ENCODE measurements at places on chromosomes 6 and 20.

GRCh38 chr6:15522026-15522425 is 140.8 kb downstream of the DTNBP1 start:
- no peak for DNase-seq

DNA sequence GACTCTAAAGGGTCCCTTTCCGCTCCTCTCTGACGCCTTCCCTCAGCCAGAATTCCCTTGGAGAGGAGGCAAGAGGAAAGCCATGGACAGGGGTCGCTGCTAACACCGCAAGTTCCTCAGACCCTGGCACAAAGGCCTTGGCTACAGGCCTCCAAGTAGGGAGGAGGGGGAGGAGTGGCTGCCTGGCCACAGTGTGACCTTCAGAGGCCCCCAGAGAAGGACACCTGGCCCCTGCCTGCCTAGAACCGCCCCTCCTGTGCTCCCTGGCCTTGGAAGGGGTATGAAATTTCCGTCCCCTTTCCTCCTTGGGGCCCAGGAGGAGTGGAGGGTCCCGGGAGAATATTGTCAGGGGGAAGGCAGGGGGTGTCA is 2.7 kb downstream of the VEGFA start:
- DNase-seq: peak; percentile 10

DNA sequence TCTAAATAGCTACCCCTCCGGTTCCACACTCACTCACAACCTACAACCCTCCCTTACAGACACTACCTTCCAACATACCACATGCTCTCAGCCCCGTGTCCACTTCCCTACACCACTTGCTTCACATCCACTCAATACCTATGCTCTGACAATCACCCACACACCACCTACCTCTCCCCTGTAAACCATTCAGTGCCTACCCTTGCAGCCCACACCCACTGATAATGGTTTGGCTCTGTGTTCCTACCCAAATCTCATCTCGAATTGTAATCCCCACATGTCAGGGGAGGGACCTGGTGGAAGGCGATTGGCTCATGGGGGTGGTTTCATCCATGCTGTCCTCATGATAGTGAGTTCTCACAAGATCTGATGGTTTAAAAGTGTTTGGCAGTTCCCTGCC is 9.8 kb upstream of the ZNF343 start:
- no peak for DNase-seq

DNA sequence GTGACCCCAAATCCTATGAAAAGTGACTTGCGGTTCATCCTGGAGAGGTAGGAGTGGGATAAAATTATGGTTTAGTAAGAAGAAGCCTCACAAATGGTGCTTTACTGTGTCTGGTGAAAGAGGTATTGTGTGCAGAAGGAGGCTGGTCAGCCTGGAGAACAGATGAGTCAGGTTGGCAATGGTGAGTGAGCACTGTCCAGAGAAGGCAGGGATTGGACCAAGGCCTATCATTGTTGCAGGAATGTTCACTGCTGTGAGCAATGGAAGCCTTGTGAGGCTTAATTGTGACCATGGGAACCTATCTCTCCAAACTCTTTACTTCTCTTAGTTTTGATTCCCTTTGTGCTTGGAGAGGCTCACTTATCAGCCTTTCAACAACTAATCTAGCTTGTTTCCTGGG is 89.0 kb upstream of the KCNK16 start:
- DNase-seq: peak; percentile 38

DNA sequence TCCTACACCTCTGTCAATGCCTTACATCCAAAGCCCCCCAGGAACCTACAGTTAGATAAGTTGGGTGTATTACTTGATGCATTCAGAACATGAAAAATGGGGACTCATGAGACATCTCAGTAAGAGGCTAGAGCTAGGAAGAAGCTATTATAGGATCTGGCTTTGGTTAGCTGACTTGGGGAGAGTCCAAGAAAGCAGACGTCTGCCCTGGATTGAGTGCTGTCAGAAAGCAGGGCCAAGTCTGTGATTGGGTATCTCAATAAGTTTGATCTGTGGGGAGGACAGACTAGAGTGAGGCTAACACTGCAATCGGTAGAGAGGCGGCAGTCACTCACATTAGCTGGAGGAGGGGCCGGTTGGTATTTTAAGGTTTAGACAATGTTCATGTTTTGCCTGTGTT is 79.4 kb upstream of the LRFN2 start:
- no peak for DNase-seq

GRCh38 chr6:161254464-161255253 is 19.2 kb downstream of the AGPAT4 start:
- no peak for DNase-seq

DNA sequence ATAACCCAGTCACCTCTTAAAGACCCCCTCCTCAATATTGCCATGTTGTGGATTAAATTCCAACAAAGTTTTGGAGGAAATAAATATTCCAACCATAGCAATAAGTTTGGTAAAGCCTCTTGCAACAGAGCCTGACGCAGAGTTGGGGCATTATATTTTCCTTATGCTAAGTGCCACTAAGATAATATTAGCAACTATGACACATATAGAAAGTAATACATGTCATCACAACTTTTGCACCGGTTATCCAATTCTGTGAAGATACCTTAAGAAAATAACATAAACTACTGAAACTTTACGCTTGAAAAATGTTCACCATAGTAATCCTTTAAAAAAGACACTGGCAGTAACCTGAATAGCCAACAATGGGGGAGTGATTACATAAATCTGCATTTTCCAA is 52.2 kb upstream of the TRERF1 start:
- DNase-seq: no peak

- DNase-seq: no peak
Observed at GRCh38 chr6:52610011-52610410, 33.2 kb upstream of the TRAM2 start.

GRCh38 chr6:156337801-156338200 is 439.4 kb upstream of the ARID1B start:
- DNase-seq: no peak

DNA sequence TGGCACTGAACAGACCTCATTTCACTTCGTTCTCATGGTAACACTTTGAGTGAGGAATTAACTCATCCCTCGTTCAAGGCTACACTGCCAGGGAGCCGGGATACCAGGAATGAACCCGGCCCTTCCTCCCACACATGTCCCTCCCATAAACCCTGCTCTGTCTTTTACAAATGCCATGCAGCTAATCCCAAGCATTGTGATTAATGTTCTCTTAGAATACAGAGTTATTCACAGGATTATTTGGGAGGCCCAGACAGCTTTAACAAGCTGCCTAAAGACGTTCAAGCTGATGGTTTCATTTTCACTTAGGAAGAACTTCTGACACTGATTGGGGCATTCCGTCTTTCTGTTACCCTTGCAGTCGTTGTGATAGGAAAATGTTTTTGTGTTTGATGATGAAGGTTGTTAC is 42.5 kb upstream of the CD83 start:
- DNase-seq: no peak

GRCh38 chr20:535958-536357 is 7.6 kb downstream of the CSNK2A1 start:
- DNase-seq: no peak

DNA sequence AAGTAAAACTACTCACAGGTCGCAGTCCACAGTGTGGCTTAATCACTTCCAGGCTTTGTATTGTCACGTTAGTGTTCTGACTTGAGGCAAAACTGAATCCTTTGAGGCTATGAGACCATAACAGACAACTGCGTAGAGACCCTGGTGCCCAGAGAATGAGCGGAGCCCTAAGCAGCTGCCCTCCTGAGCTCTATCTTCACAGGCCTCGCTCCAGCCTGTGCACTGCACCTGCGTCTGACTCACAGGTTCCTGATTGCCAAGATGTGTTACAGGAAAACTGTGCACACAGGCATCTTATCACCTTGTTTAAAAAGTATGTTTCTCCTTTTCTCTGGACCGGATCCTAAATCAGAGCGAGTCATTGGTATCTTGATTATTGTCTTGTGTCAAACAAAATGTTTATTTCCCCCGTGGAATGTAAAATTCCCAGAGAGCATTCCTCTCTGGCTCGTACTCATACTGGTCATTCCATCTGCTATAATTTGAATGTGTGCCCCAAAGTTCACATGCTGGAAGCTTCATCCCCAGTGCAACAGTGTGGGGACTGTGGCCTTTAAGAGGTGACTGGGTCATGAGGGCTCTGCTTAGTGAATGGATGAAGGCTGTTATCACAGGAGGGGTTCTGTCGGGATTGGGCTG is 25.7 kb downstream of the PRR18 start:
- no peak for DNase-seq

- DNase-seq: no peak
Observed at GRCh38 chr6:41252401-41253169, 24.4 kb downstream of the TREML4 start.

DNA sequence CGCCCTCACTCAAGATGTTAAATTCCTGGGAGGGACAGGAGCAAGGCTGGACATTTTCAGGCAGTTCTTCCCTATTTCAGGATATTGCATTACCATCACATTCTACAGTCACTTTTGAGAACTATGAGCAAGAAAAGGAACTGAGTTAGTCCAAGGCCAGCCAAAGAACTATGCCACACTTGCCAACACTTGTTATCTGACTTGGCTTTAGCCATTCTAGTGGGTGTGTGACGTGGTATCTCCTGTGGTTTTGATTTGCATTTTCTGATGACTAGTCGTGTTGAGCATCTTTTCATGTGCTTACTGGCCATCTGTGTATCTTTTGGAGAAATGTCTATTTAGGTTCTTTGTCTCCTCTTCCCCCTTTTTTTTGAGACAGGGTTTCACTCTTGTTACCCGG is 12.0 kb downstream of the XRN2 start:
- DNase-seq: peak; percentile 14

GRCh38 chr6:161922631-161923119 is 648.8 kb upstream of the AGPAT4 start:
- DNase-seq: peak; percentile 1

DNA sequence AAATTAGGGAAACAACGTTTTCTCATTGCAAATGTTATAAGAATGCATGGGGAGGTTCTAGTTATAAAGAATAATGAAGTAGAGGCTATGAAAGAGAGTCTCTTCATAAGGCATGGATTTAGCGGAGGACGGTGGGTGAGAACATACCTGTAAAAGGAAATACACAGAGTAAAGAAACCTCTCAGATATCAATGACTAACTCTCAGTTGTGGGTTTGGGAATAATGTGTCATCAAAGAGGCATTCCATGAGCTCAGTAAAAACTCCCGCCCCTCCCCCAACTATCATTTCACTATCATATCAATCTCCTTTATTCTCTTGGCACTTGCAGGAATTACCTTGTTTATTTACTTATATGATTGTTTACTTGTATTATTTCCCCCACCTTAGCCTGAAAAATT is 695.4 kb downstream of the PTPRT start:
- DNase-seq: no peak

DNA sequence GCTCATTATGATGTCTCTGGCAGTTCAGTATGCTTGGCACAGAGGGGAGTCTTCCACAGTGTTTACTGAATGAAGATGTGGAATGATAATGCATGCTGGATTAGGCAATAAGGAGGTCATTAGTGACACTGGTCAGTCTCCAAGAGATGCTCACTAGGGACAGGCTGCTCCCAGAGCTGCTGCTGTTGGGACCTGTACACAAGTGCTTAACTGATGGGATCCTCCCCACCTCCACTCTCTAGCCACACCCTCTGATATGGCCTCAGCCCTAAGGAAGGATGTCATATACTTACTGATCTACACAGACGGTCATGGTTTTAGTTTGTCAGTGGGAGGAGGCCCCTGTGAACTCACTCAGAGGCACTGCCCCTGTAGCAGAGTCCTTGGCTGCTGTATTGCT is 73.4 kb downstream of the MYB start:
- DNase-seq: no peak

GRCh38 chr20:59004493-59004762 is 2.6 kb downstream of the CTSZ start:
- no peak for DNase-seq

- no peak for DNase-seq
Observed at GRCh38 chr6:166969390-166970002, 13.1 kb upstream of the RNASET2 start.

DNA sequence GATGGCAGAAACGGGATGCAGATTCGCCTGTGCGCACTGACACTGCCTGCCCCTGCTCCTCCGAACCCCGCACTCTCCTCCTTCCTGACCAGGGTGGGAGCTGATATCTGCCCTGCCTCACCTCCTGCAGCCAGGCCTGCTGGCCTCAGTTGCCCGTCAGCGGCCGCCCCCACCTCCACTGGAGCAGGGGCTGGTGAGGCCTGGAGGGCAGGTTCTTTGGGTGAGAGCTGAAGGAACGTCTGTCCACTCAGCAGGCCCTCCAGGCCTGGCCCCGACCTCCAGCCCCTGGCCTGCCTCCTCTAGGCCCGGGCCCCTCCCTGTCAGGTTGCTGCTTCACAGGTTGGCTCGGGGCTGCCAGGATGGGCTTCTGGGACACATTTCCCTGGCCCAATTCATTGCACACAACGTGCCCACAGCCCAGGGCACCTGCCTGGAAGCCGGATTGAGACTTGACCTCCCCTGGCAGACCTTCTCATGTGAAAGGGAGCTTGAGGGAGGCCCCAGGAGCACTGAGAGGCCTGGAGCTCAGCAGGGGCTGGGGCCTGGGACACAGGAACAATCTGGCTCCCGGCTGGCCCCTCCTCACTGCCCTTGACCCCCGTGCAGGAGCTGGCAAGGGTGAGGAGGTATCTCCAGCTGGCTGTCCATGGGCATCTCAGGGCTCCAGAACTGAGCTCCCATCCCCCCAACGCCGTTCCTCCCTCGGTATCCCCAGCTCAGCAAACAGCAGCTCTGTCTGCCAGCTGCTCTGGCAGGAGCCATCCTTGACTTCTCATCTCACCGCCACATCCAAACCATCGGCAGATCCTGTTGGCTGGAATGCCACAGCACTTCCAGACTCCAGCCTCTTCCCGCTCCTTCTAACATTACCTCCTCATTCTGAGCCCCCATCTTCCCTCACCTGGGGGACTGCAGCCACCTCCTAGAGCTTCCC is 39.5 kb downstream of the SPDEF start:
- no peak for DNase-seq

- DNase-seq: no peak
Observed at GRCh38 chr20:11227602-11228001, 553.8 kb upstream of the JAG1 start.

GRCh38 chr20:20333866-20334265 is 34.0 kb upstream of the INSM1 start:
- no peak for DNase-seq

DNA sequence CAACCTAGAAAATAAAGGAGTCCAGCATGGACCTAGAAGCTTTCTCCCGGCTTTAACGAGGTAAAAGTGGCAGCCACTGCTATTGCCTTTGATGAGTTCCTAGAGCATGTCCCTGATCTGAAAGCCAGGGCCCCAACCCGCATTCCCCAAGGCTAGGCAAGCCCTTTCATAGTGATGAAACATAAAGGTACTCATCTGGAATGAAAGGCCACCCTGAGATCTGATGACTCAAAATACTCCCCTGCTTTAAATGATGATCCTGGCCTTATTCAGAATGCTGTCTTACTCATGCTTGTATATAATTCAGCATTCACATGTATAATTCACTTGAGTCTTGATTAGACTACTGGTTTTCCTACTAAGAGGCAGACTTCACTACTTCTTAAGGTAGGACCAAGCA is 21.3 kb downstream of the TTPAL start:
- DNase-seq: peak; percentile 69

DNA sequence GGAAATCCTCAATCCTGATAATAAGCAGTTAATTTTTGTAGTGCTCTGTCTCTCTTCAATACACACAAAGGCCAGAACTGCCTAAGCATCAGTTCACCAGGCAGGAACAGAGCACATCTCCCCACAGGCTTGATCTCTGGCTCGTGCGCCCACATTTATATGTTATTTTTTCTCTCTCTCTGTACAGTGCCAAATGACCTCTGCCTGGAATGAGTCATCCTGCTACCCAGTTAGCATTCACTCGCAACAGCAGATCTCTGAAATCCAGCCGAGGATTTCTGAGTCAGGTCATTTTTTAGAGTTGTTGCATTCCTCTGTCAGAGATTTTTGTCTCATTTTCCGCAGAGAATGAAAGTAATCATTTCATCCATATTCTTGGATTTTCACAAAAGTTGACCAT is 107.1 kb downstream of the COL12A1 start:
- DNase-seq: peak; percentile 92

- no peak for DNase-seq
Observed at GRCh38 chr20:19603376-19603750, 154.7 kb upstream of the RIN2 start.

Data from GM04504 (cell line).